ENCODE measurements at places on chromosomes 5 and 9.

DNA sequence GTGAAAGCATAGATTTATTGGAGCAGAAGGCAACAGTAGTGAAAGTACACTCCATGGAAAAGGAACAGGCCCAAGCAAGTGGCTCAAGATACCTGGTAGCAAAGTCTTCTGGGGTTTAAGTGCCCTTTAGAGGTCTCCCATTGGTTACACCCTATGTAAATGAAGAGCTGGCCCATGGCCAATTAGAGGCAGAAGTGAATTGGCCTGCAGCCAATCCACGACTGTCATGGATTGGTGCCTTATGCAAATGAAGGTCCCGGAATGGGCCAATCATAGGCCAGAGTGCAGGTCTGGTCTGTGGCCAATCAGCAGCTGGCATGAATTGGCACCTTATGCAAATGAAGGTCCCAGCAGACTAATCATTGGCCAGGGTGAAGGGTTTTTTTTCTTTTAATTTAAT lies 64.2 kb upstream of the PCSK5 start:
- DNase-seq: no peak

GRCh38 chr5:124648902-124649467 lies 97.5 kb downstream of the ZNF608 start:
- DNase-seq: no peak

DNA sequence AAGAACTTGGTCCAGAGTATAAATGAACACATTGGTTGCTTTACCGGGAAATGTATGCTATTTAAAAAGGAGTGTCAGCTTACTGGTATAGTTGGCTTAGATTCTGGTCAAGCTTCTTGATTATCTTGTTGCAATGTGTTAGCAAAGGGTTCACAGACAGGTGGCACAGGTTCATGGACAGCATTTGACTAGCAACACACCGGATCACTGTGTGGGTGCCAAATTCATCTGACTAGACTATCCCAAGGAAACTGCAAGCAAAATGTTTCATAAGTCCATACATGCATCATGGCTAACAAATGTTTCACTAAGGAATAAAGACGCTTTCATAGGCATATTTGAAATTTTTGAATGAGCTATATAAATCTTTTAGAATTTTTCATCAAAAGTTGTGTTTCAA lies 274.1 kb downstream of the PLK2 start:
- DNase-seq: no peak

DNA sequence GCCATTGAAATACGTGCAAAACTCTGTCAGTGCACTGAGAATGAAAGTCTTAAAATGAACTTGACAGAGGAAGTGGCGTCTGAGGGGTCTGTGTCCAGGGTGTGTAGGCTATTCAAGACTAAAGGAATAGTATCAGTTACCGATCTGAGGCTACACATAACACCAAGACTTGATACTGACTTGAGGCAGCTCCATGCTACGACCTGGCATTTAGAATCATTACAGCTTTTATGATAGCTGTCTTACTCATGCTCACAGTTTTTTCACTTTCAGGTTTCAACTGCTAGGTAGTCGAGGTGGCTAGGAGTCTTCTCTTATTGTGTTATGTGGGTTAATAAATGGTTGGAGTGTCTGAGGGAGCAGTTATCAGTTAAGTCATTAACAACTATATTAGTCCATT lies 92.8 kb upstream of the SLCO6A1 start:
- DNase-seq: no peak

DNA sequence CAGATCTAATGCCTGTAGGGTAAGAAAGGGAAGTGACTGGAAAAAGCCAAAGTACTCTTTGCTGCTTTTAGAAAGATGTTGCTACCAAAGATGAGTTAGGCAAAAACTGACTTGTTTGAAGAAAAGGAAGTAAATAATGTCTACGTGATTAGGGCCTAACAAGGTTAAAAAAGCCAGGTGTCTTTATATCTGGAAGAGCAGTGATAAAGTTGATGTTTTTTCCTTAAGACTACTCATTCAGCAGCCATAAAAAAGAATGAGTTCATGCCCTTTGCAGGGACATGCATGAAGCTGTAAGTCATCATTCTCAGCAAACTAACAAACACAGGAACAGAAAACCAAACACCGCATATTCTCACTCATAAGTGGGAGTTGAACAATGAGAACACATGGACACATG lies 13.5 kb upstream of the AMACR start:
- no peak for DNase-seq

DNA sequence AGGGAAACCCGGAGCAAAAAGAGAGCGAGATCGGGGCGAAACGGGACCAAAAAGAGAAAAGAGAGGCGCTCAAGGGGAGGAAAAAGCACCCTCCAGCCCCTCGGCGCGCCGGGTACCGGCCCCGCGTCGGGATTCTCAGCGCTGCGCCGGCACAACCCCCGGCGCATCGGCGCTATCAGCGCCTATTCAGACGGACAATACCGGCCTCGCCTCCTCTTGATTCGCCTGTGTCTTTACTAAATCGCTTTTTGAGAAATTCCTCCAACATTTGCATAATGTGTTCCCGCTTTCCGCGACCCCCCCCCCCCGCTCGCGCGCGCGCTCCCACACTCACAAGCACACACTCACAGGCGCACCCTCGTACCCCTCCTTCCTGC lies 578 bp downstream of the LHX6 start:
- peak; percentile 70 for DNase-seq

DNA sequence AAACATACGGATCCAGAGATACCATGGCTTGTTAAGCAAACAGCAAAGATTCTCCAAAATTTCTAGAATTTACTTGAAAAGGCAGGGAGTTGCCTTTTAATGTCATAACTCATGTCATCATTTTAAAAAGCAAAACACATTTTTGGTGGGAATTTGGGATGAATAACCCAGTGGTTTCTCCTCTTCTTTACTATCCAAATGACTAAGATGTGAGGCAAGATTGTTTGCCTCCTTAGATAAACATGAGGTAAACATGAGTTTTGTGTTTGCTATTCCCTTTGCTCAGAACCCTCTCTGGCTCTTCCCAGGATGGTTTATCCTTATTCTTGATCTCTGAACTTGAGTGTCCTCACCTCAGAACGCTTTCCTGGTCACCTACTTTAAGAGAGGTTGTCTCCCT lies 267.0 kb downstream of the EBF1 start:
- no peak for DNase-seq

GRCh38 chr5:119313658-119314605 lies 41.9 kb upstream of the TNFAIP8 start:
- DNase-seq: no peak

DNA sequence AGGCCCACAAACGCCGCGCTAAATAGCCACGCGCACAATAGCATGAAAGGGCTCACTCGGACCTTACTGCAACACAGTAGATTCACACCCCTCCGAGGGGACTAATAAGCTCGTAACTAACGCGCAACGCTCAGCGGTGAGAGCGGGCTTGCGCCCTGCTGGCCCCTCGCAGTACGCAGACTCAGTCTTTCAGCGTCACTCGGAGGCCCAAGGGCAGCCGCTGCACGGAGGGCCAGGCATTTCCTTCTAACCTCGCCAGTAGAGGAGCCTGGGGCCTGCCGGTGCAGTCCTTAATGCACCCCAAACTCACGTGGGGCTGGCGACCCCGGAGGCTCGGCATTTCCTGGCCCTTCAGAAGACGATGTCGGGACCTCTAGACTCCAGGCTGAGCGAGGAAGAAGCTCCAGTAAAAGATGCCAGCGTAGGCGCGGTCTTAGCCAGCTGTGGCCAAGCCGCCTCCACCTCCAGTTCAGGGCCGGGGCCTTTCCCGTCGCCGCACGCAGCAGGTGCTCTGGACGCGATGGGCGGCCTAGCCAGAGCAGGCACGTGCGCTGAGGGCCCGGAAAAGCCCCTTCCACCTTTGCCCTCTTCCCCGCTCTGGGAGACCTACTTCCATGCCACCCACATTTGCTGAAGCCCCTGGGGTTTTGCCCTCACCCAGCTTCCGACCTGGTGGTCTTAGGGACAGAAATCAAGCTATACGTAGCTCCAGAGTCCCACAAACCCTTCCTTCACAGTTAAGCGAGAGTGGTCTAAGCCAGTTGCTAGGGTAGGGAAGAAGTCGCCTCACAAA lies 38.3 kb upstream of the TIFAB start:
- DNase-seq: peak; percentile 45

- DNase-seq: no peak
Observed at GRCh38 chr9:89941875-89942274, 337.1 kb downstream of the GADD45G start.

DNA sequence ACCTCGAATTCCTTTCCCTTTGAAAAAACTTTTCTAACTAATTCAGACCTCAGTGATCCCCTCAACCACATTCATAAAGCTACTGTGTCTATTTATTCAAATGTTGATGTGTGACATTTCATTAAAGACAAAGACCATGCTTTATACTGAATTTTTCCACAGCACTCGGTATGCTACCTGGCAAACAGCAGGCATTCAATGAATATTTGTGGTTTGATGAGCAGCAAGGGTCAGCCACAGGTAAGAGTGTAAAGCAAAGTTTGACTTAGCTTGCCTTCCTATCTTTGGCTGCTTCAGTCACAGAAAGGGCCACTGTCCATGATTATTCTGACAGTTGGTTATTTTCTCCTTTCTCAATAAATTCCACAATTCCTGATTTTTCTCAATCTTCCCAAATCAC lies 5.1 kb upstream of the CDC42SE2 start:
- DNase-seq: no peak

- DNase-seq: no peak
Observed at GRCh38 chr9:106284296-106284695, 578.7 kb upstream of the ZNF462 start.

- no peak for DNase-seq
Observed at GRCh38 chr9:125523681-125524080, 183.3 kb downstream of the MAPKAP1 start.

- no peak for DNase-seq
Observed at GRCh38 chr9:91944711-91945110, 5.3 kb downstream of the ROR2 start.

DNA sequence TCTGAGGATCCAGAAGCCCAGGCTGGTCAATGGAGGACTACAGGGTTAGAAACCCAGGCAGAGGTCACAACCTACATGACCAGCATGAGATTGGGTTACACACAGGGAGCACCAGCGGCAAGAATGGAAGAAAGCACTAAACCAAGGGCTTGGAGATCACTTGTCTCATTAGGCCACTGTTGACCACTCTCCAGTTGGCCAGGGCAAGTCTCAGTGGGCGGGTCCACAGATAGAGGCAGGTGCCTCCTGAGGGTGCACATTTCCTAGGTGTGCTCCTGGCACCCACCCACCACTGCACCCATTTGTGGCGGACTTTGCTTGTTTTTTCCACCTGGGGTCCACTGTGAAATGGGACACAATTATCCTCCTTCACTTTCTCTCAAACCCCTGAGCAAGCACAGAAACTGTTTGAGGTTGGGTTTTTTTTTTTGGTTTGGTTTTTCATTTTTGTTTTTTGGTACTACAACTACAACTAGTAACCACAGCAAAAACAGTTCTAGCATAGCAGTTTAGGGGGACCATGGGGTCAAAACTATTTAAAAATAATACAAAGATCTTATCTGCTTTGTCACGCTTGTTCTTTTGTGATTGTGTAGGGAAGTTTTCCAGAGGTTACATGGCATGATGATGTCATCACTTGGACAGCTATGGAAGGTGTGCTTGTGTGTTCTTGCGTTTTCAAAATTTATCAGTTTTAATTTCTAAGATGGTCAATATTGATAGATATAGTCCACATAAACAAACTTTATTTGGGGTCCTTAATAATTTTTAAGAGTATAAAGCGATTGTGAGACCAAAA lies 6.1 kb downstream of the NPR2 start:
- DNase-seq: no peak

DNA sequence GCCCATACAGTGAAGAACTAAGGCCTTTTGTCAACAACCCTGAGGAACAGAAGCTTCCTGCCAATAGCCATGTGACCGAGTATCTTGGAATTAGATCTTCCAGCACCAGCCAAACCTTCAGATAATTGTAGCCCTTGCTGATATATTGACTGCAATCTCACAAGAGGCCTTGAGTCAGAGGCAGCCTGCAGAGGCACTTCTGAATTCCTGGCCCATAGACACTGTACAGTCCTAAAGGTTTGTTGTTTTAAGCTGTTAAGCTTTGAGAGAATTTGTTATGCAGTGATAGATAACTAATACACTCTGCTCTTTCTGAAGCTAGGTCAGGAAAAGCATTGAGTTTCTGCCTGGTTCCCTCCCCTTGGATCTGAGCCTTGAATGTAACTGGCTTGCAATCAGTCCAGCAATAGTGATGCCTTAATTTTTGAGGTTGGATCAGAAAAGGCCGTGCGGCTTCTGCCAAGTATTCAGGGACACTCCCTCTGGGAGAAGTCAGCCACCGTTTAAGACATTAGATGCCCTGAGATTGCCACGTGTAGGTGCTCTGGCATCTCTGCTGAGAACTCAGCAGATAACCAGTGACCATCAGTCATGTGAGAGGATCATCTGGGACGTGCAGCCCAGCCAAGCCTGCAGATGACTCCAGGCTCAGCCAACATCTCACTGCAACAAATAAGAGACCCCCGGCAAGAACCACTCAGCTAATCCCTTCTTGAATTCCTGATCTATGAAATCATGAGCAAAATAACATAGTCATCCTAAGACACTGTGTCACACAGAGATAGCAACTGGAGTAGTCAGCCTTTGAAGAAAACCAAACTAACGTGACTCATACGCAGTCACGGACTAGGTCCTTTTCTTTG lies 126.8 kb upstream of the STC2 start:
- DNase-seq: no peak

GRCh38 chr9:109715344-109715743 lies 64.7 kb upstream of the PALM2AKAP2 start:
- no peak for DNase-seq

DNA sequence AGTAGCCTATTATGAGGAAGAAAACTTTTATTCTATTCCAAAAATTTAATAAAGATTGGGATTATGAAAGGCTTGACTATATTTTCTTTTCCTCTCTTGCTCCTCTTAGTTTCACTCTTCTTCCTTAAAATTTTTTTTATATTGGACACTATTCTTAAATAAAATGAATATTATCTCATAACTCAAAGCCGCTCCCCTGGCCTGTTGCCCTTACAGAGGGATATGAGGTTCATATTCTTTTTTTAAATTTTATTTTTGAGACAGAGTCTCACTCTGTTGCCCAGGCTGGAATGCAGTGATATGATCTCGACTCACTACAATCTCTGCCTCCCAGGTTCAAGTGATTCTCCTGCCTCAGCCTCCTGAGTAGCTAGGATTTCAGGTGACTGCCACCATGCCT lies 106.8 kb upstream of the MPDZ start:
- DNase-seq: no peak

GRCh38 chr5:52693280-52693679 lies 94.4 kb upstream of the ITGA1 start:
- no peak for DNase-seq

DNA sequence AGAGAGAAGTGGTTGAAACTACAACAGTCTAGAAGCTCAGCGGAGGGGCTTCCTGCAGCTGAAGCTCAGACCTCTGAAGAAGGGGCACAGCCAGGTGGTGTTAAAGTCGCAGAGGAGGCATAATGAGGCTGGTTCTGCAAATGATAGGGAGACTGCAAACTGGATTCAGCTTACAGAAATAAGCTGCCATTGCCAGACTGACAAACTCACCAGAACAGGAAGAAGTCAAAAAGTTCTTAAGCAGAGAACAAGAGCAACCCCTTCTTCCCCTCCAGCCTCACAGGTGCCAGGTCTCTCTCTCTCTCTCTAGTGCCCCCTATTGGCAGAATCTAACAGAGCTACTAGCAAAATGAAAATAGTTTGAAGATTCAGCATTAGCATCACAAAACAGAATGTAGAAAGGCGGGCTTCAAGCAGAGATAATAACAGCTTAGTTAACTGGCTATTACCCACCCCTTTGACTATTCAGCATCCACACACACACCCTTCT lies 76.7 kb downstream of the GRAMD2B start:
- no peak for DNase-seq

Data from right kidney (tissue), 9 donors.